Fibroblast of skin of right biceps (primary cell): ENCODE measurements at places on chromosomes 12 and 14.

- DNase-seq: no peak
Observed at GRCh38 chr12:82781309-82781997, 94.7 kb downstream of the TMTC2 start.

GRCh38 chr12:118763234-118763633 is 218.1 kb upstream of the SRRM4 start:
- DNase-seq: no peak

GRCh38 chr14:92587700-92588085 is 74.1 kb downstream of the RIN3 start:
- DNase-seq: no peak

- peak; percentile 26 for DNase-seq
Observed at GRCh38 chr12:57416039-57416996, 14.5 kb downstream of the R3HDM2 start.

DNA sequence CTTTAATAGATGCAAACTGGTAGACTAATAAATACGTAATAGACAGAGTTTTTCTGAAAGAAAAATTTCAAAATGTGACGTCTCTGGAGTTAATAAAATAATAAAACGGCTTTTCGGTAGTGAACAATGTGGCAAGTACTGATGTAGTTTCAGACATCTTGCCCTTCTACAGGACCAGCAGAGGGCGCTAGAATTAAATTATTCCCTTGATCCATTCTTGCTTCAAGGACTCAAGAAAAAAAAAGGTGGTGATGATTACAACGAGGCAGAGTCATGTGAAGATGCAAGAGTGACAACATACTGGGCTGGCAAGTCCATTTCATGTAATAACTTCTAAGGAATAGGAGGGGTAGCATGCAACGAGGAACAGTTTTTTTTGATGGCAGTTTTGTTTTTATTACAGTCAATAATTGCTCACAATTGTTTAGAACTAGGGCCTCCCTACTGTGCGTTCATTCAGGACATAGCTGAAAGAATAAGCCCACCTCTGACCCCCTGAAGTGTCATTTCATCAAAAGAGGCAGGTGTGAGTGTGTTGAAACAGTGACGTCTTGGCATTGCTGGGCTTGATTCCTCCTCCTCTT is 101.0 kb upstream of the GZMB start:
- peak; percentile 65 for DNase-seq

DNA sequence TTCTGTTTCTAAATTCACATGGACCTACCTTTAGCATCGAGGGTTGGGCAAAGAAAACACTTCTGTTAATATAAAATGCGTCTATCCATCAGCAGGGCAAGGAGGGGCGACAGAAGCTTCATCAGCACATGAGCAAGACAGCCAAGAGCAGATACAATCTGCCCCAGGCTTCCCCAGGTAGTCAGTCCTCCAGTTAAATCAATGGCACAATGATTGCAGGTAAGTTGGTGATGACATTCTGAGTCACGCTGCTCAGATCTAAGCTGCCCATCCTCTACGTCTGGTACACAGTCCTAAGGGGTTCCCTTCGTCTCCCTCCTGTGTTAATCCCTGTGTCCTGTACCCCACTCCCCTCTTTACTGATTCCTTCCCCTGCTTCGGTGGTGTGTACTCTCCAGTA is 38.8 kb downstream of the MAP3K9 start:
- no peak for DNase-seq

DNA sequence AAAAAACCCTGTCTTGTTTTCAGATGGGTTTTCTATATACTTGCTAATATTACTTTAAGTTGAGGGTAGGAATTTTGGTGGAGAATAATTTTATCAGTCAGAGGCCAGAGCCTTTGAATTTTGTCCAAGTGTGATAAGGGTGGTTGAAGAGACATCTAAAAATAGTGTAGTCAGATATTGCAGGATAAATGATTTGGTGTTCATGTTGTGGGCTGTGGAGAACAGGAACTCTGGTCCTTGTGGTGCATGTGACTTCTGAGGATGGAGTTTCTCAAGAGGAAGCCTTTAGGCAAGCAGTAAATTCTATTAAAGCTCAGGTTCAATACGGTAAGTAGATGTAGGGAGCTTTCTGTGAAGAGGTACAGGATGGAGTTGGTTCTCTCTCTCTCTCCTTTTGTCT is 2.8 kb downstream of the ADAM21 start:
- no peak for DNase-seq

GRCh38 chr12:7091660-7092228 is 501 bp downstream of the C1R start:
- no peak for DNase-seq

DNA sequence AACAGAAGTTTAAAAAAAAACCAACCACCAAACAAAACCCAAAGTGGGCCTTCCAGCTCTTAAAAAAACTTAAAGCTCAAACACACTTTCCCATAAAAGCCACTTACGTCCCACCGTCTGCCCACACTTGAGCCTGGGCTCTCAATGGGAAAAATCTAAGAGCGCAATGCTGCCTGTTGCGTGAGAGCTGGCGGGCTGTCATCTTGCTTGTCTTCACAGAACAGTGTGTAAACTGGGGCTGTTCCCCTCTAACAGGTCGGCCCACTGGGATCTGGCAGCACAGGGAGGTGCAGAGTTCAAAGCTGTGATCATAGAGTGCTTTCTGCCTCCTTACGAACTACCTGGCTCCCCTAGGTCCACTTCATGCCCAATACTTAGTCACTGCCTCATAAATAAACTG is 80.0 kb downstream of the DICER1 start:
- DNase-seq: no peak

DNA sequence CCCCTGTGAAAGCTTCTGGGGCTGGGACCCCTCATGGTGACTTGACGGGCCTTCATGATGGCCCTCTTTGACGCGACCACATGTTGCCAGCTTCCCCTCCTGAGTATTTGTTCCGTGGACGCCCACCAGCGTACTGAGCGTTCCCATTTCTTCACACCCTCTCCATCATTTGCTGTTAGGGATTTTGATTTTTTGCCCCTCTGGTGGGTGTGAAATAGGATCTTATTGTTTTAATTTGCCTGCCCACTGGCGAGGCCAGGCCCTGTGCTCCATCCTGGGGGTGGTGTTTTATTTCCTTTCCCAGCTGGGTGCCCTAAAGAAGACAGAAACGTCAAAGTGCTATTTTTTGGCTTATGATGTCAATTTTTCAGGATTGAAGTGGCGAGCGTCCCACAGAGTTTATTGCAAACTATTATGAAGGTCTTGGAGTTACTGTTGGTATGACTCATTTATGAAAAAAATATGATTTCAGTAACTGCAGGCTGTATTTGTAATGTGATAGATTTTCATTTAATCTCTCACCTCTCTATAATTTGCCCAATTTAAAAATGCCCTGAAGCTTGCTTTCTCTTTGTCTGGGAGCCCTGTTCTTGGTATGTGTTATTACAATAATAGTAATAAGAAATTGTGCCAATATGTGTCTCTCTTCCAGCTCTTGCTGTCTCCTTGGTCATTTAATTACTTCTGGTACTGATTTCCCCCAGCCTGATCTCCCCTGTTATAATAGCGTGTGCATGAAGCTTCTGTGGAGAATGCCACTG is 99.6 kb downstream of the SLC25A47 start:
- DNase-seq: peak; percentile 66

GRCh38 chr14:59358102-59358501 is 107.1 kb downstream of the GPR135 start:
- peak; percentile 86 for DNase-seq

GRCh38 chr12:54249489-54249888 is 30.4 kb downstream of the CBX5 start:
- DNase-seq: no peak

DNA sequence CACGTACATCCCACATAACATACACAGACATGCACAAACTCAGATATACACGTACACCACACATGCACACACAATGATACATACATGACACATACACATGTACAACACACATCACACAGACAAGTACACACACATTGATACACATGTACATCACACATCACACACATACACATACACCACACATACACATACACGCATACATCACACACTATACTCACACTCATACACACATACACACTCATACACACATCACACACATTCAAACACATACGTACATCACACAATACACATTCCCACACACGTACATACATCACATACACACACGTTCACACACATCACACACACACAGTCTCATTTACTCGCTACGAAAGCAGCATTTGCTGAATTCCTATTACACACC is 4.5 kb downstream of the ZNF605 start:
- no peak for DNase-seq

GRCh38 chr14:86153480-86153879 is 623.5 kb downstream of the FLRT2 start:
- no peak for DNase-seq

DNA sequence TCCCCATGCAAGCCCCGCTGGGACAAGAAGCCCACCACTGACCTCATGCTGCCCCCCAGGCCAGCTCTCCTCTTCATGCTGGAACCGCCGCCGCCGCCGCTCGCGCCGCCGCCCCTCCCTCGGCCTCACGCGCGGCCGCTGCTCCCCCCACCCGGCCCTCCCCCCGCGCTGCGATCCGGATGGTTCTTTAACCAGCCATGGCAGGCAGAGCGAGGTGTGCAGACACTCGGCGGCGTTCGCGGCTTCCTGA is at the start of gene DCAF5:
TSS of gene DCAF5 (minus strand) at position 218 of the 250 bp plus-strand sequence. CDS start at position 77, 141 bp downstream.
- no peak for DNase-seq

DNA sequence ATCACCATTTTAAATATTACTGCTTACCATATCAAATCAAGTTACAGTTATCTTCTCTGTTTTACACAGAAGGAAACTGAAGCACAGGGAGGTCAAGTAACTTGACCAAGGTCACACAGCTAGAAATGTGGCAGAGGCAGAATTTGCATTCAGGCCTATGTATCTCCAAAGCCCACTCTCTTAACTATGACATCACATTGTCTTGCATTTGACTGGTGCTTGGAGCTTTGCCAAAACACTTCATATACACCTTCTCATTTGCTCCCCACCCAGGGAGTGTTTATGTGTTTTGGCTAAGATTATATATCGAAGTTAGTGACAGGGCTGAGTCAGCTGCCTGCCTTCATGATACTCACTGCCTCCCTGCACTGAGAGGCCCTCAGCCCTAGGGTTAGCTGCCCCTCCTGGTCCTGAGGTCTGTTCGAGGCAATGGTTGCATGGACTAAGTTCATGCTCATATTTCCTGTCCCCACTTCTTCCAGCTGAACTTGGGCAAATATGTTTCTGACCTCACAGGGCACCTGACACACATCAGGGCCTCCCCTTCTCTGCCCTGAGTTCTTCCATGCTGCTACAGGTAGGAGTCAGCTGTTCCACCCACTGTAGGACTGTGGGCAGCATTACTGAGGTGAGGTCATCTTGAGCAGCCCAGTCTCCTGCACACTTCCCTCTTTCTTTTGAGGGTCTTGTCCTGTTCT is 1.8 kb downstream of the GALNT6 start:
- peak; percentile 77 for DNase-seq

DNA sequence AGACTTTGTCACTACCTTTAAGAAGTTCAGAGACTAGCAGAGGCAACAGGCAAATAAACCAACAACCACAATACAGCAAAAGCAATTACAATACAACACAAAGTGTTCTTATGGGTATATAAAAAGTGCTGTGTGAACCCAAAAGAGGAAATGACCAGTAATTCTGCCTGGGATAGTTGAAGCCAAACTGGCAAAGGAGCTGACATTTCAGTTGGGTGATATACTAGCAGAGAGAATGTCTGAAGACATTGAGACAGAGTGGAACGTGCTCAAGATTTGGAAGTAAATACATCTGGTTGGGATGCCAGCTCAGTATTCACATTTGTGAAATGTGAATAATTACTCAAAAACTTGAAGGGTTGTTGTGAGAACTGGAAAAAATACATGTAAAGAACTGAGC is 80.6 kb upstream of the GTF2A1 start:
- no peak for DNase-seq

DNA sequence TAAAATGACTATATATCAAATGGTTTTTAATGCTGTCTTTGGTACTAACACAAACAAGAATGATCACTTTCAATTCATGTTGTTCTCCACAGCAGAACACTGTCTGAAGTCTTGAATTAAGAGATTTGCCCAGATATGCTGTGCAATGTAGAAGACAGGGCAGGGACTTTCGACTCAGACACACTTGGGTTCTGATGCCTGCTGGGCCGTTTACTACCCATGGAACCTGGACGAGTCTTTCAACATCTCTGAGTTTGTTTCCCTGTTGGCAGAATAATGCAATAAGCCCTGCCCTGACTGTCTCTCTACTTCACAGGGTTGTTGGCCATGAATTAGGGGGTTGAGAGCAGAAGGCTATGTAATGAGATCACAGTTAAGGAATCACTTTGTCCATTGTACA is 162.6 kb upstream of the TMPO start:
- peak; percentile 36 for DNase-seq

- peak; percentile 85 for DNase-seq
Observed at GRCh38 chr14:49892301-49892635, 614 bp upstream of the ARF6 start.

GRCh38 chr14:93464271-93464670 is 33.5 kb downstream of the UNC79 start:
- no peak for DNase-seq

DNA sequence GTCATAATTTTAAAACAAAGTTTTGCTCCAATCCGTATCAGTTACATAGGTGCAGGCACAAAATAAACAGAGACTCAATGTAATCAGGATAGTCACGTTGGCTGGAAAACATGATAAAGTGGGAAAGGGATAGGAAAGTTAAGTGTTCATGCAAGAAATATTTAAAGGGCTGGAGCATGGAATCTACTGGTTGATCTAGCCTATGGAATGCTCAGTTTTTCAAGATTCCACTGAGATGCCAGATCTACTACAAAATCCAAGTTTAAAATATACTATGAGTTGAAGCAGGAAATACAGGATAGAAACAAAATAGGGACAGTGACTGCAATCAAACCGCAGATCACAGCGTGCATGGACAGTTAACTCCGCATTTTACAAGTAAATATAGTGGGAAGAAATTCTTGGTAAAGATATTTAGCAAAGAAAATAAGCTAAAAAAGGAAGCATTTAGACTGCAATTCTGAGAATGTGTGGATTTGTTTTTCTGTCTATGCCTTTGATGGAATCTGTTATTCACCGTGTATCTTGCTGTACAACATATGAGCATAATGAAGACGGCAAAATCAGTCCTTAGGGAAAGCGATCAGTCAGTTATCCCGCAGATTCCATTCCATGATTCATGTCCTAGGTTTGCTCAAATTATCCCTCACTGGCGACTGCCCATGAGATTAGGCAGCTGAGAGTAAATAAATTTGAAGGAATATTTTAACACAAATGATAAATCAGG is 1044.3 kb downstream of the FLRT2 start:
- peak; percentile 95 for DNase-seq

GRCh38 chr12:1890810-1891209 is 27.6 kb downstream of the CACNA2D4 start:
- DNase-seq: no peak

- no peak for DNase-seq
Observed at GRCh38 chr14:99586054-99586760, 17.8 kb downstream of the CCDC85C start.

DNA sequence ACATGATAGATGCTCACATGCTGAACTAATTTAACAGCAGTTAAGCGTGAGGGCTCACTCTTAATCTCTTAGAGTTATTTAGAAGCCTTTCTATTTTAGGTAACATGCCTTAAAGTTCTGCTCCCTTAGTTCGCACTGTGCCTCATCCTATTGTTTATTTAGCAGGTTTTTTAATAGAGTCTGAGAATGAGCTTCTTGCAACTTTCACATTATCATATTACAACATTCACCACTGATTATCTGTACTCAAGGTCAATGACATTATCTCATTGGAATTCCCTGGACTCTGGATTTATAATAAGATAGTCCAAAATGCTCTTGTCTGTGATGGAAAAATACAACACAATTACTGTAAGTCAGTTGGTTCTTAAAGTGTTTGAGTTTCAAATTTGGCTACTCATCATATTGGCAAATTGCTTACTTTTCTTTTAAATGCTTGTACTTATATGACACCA is 183.6 kb upstream of the SLC38A2 start:
- peak; percentile 98 for DNase-seq

GRCh38 chr14:28635387-28635786 is 131.2 kb upstream of the FOXG1 start:
- peak; percentile 38 for DNase-seq
